ENCODE measurements at places on chromosomes 5 and 9. TPM values are rescaled to one million over a fixed set of nuclear protein-coding genes. Genes with fewer than 3 reads are reported as not detected.

The KLF4 gene
- 0.51 TPM for total RNA-seq

The TTC23L gene
- 0.96 TPM for total RNA-seq

The IRX4 gene
- total RNA-seq: not detected

The GOLPH3 gene
- 64.2 TPM for total RNA-seq

The RIC1 gene
- 27.4 TPM for total RNA-seq

The SLIT3 gene
- total RNA-seq: 0.22 TPM

The NAIP gene
- 7.7 TPM for total RNA-seq

- no peak for DNase-seq
Observed at GRCh38 chr9:114580609-114581193, 6.9 kb upstream of the ATP6V1G1 start.

DNA sequence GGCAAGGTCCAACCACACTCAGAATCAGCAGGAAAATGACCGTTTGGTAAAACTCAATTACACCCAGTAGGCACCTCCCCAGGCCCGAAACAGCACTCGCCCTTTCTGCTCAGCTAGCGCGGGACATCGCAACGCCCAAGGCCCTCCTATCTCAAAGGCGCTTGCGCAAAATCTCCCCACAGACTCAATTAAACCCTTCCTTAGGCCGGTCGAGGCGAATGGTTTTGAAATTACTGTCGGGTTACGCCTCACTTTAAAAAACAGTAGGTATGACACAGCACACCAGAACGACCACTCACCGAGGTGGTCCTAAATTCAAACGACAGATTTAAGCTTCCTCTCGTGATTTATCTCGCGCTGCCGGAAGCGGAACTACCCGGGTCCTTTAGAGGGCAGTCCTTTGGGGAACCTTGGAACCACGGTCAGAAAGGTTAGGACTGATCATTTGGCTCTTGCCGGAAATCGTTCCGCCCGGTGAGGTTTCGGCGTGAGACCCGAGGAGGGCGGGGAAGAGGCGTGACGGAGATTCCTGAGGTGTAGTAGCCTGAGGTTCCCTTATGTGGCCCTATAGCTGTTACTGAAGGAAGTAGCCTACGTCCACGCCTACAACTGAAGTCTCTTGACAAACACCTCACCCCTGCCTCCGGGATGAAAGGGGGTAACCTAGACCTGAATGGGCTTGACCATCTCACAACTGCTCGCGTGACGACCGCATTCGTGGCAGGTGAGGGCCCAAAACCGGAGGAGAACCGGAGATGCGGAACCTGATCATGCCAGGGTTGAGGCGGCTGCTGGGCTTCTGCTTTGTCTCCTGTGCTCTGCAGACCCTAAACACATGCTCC, at the start of the genes GIN1 and PPIP5K2:
TSS of gene GIN1 (minus strand) at position 374 of the 842 bp plus-strand sequence. CDS start 11,431 bp downstream, outside the sequence.
TSS of gene PPIP5K2 (plus strand) at position 537 of the 842 bp plus-strand sequence. CDS start 9,289 bp downstream, outside the sequence.
- DNase-seq: peak; percentile 97

DNA sequence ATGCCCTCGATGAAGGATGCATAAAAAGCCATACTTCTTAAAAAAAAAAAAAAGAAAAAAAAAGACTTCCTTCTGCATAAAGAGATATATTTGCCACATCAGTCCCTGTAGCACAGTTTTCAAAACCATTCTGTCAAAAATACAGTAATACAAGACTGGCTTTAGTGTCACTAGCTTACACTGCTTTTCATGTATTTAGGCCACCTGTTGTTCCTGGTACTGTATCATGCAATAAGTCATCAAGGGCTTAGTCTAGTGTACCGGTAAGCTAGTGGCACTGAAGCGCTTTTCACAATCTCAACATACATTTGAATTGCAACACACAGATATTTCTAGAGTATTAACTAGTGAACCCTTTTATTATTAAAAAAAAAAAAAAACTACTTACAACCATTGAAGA, 231.2 kb downstream of the NFIB start:
- DNase-seq: no peak

DNA sequence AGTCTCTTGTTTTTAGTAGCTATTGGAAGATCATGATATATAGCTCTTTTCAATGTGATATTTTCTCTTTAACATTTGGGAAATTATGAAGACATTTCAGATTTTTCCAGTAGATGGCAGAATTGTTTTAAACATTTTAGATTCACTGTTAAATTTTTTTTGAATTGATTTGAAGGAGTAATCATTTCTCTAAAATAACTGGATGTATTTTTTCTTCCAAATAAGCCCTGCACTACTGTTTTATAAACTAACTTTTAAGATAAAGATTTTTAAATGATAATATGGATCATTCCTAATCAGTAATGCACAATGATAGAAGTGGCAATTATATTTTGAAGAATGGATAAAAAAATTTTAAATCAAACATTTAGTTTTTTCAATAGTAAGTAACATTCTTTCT, 14.2 kb downstream of the NDUFAF2 start:
- no peak for DNase-seq

DNA sequence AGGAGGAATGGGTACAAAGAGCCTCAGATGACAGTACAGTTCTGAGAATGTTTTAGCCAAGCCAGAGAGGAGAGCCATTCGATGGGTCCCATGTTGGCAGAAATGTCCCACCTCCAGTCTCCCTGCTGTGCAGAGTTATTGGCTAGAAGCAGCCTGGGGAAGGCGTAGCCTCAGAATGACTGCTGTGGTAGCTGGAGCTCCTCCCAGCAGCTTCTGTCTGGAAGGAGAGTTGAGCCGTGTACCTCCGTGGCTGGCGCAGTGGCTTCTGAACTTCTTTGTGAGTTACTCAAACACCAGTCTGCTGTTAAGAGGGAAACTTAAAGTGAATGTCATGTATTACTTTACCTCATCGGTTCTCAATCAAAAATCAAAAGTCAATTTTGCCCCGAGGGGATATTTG, 193.3 kb upstream of the SNX2 start:
- no peak for DNase-seq

- DNase-seq: no peak
Observed at GRCh38 chr9:114344188-114344566, 14.5 kb downstream of the ORM2 start.

DNA sequence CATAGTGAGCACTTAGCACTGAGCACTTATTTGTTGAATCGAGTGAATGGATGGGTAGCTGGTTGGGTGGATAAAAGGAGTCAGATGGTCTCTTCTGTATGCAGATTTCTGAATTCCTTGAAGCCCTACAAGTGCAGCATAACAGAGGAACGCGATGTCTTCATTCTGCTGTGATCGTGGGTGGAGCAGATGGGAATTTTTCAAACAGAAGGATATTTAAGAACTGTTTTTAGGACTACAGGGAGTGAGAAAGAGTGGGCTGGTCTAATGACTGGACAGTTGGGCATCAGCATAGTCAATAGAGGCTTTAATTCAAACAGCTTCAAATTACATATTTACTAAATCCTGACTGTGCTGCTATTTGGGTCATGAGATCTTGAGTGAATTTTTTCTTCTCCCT, 253.2 kb downstream of the CEMIP2 start:
- DNase-seq: no peak

- DNase-seq: peak; percentile 20
Observed at GRCh38 chr5:137016783-137017324, 482.3 kb downstream of the SPOCK1 start.

DNA sequence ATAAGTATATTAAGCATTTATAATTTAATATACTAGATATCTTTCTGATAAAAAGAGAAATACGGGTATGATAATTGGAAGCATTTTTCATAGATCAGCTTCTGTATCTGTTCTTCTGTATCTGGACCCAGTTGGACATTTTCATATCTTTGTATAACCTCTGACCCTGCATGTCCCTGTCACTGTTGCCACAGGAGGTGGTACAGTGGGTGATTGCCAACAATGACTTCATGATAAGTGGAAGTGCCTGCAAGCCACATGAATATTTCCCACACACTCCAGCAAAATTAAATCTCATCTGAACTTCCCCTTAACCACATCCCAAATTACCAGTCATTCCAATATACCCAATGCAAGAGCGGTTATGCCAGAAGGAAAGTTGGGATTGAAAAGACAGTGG, 376.4 kb downstream of the ARRDC3 start:
- no peak for DNase-seq

DNA sequence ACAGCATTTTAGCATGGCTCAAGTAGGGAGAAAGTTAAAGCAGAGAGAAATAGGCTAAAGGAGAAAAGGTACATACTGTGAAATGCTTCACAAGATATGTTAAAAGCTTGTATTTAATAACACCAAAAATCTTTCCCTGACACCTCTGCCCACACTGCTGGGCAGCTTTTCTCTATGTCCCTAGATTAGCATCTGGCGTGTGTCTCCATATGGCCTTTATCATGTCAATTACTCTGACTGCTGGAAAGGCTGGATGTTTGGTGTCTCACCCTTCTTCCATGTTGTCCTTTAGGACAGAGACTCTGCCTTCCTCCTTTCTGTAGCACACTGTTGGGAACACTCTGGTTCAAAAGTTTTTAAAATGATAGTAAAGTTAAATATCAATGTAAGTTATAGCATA, 122.5 kb downstream of the OXCT1 start:
- DNase-seq: no peak

- no peak for DNase-seq
Observed at GRCh38 chr9:69395718-69396117, 70.7 kb downstream of the ENTREP1 start.

DNA sequence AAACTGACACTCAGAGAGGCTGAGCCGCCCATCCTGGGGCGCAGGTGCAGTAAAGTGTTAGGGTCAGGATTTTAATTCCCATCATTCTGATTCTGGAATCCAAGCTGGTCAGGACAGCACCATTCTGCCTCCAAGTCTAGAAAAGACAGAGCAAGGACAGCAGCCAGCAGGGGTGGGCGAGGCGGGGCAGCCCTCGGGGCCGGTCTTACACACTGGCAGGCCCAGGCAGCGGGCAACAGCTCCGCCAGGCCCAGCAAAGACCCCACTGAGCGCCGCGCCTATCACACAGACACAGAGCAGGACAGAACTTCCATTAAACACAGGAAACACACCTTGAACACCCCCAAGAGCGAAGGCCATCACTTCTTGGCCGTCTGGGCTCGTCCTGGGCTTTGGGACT, 66.5 kb upstream of the RXRA start:
- DNase-seq: no peak

- DNase-seq: no peak
Observed at GRCh38 chr5:54344653-54345052, 34.3 kb upstream of the ARL15 start.

GRCh38 chr9:134538856-134539566, 102.6 kb upstream of the COL5A1 start:
- no peak for DNase-seq

DNA sequence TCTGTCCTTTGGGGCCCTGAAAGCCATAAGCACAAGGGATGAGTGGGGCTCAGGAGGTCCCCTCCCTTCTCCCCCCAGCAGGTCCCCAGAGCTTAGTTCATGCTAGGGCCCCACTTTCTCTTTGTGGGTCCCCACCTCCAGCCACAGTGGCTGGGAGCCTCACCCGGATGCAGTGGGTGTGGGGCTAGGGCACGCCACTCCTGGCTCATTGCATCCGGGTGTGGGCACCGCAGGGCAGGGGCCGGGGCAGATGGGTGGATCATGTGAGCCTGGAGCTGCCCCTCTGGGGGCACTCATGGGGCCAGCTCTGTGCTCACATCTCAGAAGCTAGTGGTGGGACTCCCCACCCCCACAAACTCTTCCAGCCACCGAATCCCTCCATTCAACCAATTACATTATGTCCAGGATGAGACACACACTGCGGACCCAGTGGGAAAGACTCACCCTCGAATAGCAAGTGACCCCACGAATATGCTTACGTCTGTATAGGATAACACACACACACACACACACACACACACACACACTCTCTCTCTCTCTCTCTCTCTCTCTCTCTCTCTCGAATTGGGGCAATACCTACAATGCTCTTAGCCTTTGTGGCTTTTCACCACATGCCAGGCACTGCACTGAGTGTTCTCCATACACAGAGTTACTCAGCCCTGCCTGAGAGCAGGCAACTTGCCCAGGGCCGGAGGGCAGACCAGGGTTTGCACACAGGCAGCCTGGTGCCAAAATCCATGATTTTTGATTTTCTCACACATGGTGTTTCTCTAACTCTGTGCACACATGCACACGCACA, 16.8 kb upstream of the PHYKPL start:
- no peak for DNase-seq

DNA sequence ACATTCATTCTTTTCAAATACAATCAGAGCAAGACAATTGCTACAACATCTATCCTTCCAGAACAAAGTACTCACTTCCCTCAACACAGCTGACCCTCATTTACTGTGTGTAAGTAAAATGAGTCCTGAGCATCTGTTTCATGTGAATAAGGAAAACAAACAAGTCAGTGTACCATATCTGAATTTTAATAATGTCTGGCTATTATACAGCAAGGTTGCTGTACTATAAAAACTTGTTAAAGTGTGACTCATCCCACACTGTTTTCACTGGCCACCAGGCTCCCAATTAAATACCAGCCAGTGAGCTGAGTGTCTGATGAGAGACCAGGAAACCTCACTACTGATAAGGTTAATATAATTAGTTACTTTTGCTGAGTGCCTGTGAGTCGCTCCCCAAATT, 339.8 kb downstream of the AGTPBP1 start:
- no peak for DNase-seq

DNA sequence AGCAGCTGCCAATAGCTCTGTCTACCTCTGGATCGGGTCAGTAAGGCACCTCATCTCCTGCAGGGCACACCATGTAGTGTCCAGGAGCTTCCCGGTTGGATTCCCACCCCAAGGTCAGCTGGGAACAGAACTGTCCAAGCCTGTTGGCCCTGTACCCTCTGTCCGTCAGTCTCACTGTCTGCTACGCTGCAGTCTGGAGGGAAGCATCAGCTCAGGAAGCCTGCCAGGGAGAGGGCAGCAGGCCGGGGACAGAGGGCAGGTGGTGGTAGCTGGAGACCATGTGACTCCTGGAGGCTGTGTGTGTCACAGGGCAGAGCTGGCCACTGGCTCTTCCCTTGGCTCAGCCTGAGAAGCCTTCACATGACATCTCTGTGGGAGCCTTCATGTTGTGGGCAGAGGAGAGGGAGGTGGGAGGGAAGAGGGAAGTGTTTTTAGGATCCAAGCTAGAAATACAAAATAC, 134.5 kb downstream of the SEC61B start:
- DNase-seq: no peak

DNA sequence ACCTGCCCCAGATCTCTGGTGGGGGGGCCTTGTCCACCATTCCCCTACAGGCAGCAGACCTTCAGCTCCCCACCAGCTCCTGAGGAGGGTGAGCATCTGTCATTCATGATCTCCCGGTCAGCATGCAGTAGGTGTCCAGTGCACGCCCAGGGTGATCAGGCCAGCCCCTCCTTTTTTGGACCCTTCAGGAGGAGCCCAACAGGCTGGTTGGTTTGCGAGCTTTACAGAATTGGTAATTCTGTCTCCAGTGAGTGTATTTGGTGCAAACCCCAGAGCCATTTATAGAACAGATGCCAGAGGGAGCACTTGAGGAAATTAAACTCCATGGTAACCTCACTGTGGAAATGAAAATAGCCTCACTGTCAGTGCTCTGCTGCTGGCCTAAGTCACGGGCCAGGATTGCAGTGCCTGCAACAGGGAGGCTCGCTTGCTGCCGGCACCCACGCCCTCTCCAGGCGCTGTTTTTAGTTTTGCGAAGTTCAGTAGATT, 23.4 kb downstream of the WNK2 start:
- DNase-seq: no peak

DNA sequence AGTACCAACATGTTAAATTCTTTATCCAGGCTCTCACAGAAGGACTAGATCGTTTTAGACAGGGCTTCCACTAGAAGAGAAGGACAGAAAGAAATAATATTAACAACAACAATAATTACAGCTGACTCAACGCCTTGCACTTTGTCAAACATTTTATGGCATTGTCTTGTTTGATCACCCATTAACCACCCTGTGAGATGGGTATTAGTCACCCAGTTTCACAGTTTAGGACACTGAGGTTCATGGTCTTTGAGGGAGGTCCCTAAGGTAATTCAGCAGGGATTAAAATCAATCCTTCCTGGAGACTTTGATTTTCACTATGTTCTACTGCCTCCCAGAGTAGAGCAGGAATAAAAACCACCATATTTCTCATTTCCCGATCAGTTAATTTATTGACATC, 51.4 kb upstream of the BNC2 start:
- no peak for DNase-seq
